ENCODE measurements at places on chromosomes 11 and 22. TPM values are rescaled to one million over a fixed set of nuclear protein-coding genes. Genes with fewer than 3 reads are reported as not detected.
A peak's percentile ranks its signal among the peaks of the same experiment; 100 is the strongest.

DNA sequence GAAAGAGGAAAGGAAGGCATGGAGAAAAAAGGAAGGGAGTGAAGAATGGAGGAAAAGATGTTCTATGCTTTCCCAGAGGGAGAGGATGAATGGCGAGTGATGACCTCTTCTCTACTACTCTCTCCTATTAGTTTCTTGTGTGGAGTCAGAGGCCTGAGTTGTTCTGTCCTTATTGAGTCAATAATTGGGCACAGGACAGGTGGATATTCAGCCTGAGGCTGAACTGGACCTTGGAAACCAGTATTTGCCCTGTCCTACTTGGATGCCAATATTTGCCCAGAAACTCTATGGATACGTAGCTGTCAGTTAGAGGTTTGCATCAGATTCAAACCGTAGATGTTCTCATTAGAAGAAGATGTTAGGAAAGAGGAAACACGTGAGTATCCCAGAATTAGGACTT is 17.6 kb upstream of the SWAP70 start:
- DNase-seq = no peak

PRODH gene
- 5.9 TPM for total RNA-seq

- peak; percentile 44 for DNase-seq
These were observed 7.0 kb downstream of the FADD start for GRCh38 chr11:70210051-70210501.

DNA sequence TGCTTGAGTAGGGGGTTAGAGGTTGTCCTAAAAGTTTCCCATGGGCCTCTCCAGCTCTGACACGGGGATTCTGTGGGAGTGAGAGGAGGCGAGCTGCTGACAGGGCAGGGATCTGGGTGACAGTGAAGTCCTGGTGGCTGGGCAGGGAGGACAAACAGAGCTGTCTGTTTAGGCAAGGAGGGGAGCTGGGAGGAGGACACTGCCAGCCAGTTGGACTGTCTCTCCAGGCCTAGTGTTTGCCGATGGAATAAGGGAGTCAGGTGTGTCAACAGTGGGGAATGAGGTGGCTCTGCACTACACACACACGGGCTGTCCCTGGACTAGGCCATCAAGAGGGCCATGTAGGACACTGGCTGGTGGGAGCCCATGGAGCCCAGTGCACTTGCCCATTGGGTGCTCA is 20.6 kb upstream of the SYT7 start:
- no peak for DNase-seq

MMP27 gene
- total RNA-seq = not detected

GRCh38 chr11:61059260-61059752 is 43.0 kb upstream of the CD5 start:
- peak; percentile 20 for DNase-seq

PATE2 gene
- not detected for total RNA-seq

GRCh38 chr11:129223701-129224149 is 31.6 kb upstream of the ARHGAP32 start:
- no peak for DNase-seq

DNA sequence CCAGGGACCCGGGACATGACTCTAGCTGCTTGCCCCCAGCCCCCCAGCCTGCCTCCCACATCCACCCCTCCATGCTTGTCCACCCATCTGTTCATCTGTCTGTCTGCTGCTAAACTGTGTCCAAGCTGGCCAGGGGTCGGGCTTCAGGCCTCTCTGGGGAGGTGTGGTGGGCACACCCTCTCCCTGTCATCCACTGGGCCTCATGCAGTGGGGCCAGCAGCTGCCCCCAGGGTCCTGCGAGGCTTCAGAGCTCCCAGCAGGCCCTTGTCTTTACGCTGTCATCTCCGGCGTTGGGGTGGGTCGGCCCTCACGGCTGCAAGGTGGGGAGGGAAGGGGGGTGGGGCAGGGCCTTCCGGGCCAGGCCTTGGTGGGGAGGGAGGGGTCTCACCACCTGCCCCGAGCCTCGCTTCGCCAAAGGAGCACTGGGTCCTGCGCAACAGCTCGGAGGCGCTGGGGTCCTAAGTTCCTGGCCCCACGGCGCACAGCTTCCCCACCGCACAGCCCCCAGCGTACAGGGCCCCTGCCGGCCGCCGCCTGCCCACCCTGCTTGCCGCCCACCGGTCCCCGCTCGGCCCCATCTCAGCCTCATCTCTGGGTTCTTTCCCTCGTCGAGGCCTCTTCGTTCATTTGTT is 26.7 kb downstream of the MOB2 start:
- DNase-seq = no peak

DNA sequence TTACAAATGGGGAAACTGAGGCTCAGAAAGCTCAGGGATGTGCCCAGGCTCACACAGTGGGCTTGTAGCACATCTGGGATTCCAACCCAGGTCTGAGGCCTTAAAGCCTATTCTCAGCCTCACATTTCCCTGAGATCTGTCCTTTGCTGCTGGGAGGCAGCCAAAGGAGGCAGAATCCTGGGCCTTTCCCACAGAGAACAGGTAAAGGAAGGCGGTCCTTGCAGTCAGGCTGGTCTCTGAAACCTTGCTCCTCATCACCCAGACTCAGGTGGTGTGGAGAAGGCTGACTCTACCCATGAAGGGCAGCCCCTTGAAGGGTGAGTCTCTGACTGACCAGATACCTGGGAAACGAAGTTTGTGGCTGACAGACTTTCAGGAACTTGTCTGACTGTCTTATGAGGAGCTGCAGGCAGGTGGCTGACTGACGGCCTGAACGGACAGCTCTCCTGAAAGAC is 7.8 kb downstream of the SLCO2B1 start:
- peak; percentile 17 for DNase-seq

TOLLIP gene
- 54.9 TPM for total RNA-seq

DNA sequence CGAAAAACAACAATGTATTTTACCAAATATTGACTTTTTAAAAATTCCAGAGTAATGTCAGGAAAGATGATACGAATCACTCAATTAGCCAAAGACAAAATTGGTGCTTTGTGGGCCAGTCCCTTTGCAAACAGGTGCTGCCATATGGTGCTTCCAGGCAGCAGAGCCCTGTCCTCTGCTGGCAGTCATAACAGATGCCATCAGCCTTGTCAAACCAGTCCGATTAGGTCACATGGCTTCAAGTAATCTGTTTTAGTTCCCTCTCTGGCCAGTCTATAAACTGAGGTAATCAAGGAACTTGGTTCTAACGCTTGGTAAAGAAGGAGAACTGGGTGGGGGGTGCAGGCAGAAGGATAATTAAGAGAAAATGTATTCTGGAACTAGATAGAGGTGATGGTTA is 49.1 kb upstream of the CAPRIN1 start:
- DNase-seq = no peak

- peak; percentile 50 for DNase-seq
These were observed 116.4 kb downstream of the TYR start for GRCh38 chr11:89293965-89294679.

DNA sequence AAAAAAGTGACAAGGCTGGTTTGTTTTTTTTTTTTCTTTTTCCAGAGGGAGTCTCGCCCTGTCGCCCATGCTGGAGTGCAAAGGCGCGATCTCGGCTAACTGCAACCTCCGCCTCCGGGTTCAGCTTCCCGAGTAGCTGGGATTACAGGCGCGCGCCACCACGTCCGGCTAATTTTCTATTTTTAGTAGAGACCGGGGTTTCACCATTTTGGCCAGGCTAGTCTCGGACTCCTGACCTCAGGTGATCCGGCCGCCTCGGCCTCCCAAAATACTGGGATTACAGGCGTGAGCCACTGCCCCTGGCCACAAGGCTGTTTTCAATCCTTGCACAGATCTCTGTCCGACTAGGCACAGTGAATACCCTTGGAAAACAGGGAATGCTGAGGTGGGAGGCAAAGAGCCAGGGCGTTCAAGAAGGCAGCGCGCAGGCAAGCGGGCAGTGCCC is 566 bp downstream of the ATP6V1E1 start:
- peak; percentile 58 for DNase-seq

PLAAT3 gene
- total RNA-seq = 21.2 TPM

- peak; percentile 50 for DNase-seq
These were observed 1.7 kb upstream of the MRTFA start for GRCh38 chr22:40638261-40638660.

TIMP3 gene
- 126 TPM for total RNA-seq

GRCh38 chr22:49340406-49340805 is 487.3 kb downstream of the BRD1 start:
- DNase-seq = peak; percentile 55

- no peak for DNase-seq
These were observed 55.8 kb downstream of the IRAG1 start for GRCh38 chr11:10637731-10638151.

- DNase-seq = no peak
These were observed 53.9 kb downstream of the MICAL2 start for GRCh38 chr11:12164061-12165014.

PNPLA5 gene
- total RNA-seq = not detected

DNA sequence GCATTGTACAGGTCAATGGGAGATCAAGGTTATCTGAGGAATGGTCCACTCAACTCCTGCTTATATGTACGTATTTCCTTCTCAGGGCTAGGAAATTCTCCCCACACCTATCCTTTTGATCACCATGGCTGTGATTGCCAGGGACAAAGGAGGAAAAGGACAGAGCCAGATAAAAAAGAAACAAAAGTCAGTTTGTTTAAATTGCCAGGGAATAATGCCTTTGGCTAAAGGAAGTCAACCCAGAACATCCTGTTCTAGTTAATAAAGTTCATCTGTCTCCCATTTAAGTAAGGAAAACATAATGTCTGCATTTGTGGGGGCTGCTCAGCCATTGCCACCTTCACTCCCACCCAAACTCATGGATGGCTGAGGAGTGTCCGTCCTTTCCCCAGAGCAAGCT is 124.7 kb downstream of the ME3 start:
- DNase-seq = no peak

DNA sequence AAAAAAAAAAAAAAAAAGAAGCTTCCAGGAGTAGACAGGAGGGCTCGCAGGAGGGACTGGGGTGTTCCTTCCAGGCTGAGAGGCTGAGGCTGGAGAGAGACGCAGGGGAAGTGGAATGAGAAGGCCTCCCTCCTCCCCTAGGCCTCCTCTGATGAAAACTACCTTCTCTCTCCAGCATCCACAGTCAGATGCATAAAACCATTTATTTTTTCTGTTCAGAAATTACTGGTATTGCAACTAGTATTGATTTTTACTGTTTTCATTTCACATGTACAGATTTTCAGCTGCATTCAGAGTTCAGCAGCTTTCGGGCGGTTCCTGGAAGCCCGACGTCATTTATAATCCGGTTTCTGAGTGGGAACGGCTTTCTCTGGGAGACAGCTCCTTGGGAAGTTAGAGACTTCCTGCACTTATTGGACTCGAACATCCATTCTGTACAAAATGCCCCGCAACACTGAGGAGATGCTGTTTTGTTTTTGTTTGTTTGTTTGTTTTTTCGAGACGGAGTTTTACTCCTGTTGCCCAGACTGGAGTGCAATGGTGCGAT is 6.9 kb upstream of the NFAM1 start:
- DNase-seq = no peak

DNA sequence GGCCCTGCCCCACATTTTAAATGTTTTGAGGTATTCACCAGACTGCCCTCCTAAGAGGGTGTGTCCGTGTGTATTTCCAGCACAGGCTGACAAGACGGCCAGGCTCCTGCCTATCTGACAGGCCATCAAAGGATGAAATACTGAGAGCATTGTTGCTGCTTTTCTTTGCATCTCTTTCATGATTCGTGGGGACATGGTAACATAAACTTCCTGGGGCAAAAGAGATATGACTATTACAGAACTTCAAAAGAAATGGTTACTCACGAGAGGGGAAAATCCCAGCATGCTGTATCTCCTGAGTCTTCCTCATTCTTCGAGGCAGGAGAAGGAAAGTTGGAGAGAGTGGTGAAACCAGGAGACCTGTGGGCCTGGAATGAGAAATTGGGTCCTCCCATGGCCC is 10.3 kb upstream of the BIK start:
- no peak for DNase-seq

Measured in chondrocyte (in vitro differentiated cells).